Tracheal epithelial cell (primary cell): ENCODE measurements at places on chromosomes 4 and X. TPM values are rescaled to one million over a fixed set of nuclear protein-coding genes. Genes with fewer than 3 reads are reported as not detected.

Gene USP11
- 5.8 and 18.3 TPM in 2 replicates for total RNA-seq

Gene HPGDS
- total RNA-seq: not detected in 2 replicates

Gene CPLX1
- total RNA-seq: not detected in 2 replicates

Gene ASMT
- total RNA-seq: 1.7 TPM in 1 of 2 replicates, not detected in the other

Gene XAGE2
- not detected in 2 replicates for total RNA-seq

Gene DSPP
- not detected in 2 replicates for total RNA-seq

Gene EIF1AX
- 28.2 and 37.7 TPM in 2 replicates for total RNA-seq

Gene PIM2
- 11.3 and 12.0 TPM in 2 replicates for total RNA-seq

Gene CD38
- total RNA-seq: under 0.01 and 0.21 TPM in 2 replicates
